ENCODE measurements at places on chromosomes 7 and 10.

- DNase-seq: no peak
Measured at GRCh38 chr10:77028042-77028441, 609.6 kb downstream of the KCNMA1 start.

GRCh38 chr7:107506674-107507339 lies 37.0 kb downstream of the GPR22 start:
- DNase-seq: no peak

GRCh38 chr7:13179011-13179582 lies 491.7 kb downstream of the ARL4A start:
- DNase-seq: no peak

GRCh38 chr7:774161-775109 lies 47.4 kb upstream of the PRKAR1B start:
- DNase-seq: peak; percentile 32

DNA sequence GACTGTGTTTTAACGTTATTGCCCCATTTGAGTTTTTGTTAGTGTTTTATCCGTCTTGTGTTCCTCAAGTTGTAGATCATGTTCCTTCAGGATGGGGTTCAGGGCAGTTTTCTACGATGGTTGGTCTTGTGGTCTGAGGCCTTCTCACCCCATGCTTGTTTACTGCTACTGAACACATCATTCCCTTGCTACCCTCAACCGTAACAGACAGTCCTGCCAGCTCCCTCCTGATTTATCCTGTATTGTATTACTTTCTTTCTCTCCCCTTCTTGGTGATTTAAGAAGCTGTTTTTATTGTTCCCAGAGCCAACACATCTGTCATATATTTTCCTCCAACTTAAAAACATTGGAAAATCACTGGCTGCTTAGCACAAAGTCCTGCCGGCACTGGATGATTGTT lies 719.8 kb downstream of the INHBA start:
- no peak for DNase-seq
